Left renal cortex interstitium (tissue), 4 donors: ENCODE measurements at places on chromosomes 13 and 19.

DNA sequence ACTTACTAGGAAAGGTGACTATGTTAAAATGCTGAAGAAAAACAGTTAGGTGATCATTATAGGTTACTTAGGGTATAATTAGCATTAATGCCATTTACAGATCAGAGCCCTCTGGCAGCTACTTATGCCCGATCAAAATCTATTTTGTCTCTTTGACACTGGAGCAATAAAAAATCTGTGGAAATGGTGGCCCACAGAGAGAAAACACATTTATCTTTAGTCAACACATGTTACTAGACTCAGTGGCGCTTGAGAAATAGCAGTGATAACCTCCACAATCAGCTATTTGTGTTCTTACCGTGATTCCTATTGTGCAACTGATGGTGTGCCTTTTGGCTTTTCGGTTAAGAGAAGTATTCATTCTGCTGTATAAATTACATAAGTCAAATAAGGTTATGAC lies 1519.6 kb downstream of the PCDH9 start:
- DNase-seq = no peak

DNA sequence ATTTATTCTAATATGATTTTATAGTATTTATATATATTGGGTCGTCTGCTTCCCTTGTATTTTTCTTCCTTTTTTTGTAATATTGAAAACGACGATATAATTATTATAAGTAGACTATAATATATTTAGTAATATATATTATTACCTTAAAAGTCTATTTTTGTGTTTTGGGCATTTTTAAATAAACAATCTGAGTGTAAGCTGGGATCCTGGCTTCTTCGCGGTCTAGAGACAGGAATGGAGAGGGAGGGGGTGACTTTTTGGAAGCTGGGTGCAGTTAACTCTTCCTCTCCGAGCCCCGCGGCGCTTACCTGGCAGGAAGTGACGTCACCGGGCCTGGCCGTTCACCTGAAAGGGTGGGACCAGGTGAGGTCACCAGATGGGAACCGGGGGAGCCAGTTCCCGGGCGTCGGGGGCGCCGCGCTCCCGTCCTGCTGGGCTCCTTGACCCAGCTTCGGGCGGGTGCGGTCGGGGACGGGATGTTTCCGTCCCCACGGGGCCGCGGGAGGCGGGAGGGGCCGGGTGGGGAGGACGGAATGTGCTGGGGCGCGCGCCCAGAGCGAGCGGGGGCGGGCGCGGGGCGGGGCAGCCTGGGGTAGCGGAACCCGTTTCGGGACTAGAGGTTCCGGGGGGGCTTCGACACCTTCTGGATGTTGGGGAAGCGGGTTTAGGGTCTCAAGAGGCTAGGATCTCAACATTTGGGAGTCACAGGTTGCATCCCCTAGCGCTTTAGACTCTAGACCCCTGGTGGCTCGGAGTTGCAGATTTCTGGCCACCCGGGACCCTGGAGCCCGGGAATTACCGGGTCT lies 2.8 kb downstream of the ZFP36 start:
- DNase-seq = no peak

DNA sequence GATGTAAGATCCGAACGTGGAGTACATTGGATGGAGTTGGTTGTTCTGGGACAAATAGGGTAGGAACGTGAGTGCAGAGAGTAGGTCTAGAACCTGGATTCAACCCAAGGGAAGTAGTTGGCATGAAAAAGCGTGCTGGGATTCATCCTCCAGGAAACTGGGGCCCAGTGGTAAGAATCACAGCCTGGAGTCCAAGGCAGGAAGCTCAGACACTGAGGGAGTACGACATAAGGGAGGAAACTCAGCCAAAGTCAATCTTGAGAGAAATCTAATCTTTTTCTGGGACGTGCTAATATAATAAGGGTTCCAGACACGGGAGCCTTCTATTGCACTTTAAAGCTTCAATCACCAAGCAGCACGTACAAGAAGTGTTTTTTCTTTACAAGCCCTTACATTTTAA lies 46.4 kb downstream of the DLEU7 start:
- no peak for DNase-seq

DNA sequence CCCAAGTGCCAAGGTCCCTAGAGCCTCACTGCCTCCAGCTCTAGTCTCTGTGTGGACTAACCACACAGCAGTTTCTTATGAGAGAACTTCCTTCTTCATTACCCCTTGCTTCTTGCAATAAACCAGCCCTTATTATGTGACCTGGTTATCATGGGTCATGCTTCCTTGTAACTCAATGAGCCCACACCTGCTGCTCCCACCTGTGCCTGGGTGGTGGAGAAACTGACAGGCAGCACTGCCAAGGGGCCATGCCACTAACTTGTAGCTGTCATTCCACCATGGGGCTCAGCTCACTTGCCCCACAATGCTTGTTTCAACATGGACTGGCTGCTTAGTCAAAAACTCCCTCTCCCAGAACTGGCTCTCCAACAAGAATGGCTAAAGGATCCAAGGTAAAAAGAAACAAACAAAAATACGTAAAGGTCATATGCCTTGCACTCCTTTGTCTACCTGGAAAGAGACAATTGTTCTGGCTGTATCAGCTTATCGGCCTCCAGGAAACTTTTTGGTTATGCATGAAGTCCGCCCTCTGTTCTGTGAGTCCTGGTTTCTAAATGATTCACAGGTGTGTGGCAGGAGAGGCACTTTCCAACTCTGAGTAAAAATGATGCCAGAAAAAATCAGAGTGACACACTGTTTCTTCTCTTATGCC lies 446.4 kb downstream of the COG6 start:
- no peak for DNase-seq

DNA sequence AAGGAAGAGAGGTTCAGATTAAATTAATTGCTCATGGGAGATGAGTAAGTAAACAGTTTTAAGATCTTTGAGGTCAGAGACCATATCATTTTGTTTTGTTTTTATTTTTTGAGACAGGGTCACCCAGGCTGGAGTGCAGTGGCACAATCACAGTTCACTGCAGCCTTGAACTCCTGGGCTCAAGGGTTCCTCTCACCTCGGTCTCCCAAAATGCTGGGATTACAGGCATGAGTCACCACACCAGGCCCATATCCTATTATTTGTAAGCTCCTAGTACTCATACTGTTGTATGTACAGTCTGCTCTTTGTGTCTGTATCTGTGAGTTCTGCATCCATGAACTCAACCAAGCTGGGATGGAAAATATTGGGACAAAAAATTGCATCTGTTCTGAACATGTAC lies 6.0 kb upstream of the RASL11A start:
- DNase-seq = no peak

GRCh38 chr13:71864094-71864985 lies 2.7 kb downstream of the DACH1 start:
- no peak for DNase-seq

GRCh38 chr13:31717583-31717982 lies 21.7 kb upstream of the RXFP2 start:
- DNase-seq = no peak

DNA sequence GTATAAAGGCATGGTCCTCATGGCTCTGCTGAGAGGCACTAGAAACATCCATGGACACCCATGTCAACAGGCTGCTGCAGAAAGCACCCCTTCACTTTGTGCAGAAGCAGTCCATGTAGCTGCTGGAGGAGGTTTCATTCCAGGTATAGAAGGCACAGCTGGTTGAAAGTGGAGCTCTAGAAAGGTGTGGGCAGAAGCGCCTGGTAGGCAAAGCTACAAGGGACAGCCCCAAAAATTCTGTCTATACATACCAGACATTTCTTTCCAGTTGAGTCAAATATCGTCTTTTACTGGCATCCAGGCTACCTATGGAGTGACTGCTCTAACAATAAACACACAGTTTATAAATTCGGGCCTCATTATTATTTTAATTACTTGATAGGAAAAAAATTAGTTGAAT lies 129.3 kb downstream of the ENOX1 start:
- no peak for DNase-seq

DNA sequence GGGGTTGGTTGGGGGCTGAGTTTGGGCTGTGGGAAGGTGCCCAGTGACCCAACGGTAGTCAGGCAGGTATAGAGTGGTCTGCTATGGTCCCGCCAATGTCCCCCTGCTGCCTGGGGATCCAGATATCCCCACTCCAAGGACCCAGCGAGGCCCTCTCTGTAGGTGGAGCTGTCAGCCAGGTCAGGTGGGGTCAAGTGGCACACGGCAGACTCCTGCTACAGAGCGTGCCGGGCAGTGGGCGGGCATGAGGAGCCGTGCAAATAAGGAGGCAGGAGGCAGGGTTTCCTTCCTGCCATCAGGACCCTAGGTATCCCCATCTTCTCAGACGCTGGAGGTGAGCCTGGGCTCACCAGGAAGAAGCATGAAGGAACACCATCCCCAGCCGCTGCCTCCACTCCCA lies 14.9 kb downstream of the EVI5L start:
- no peak for DNase-seq

- no peak for DNase-seq
Measured at GRCh38 chr13:109654341-109655205, 131.8 kb downstream of the IRS2 start.

GRCh38 chr19:2332341-2333026 lies 4.0 kb downstream of the SPPL2B start:
- DNase-seq = no peak

- DNase-seq = no peak
Measured at GRCh38 chr13:48630291-48630690, 23.4 kb upstream of the CYSLTR2 start.

- DNase-seq = peak; percentile 76
Measured at GRCh38 chr19:19120308-19121231, 17.7 kb downstream of the TMEM161A start.

DNA sequence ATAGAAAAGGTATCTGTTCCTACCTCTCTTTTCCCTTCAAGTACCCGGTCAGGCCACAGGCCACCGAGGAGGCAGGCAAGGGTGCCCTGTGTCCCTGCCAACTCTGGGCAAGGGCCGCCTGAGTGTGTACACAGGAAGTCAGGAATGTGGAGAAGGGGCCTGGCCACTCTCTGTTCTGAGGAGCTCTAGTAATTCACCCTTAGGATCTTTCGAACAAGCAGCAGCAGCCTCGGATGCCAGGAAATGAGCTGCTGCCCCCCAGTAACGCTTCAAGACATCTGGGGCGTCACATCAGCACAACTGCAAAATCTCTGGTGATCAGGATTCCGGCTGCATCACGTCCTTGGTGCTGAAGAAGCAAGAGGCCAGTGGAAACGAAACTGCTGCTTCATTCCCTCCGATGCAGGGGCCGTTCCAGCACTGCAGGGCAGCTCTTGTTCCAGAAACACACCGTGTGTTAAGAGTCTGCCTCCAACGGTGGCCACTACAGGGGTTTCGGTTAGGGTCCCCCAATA lies 2.0 kb downstream of the RAB20 start:
- DNase-seq = no peak

GRCh38 chr19:35992907-35993765 lies 1.9 kb upstream of the SDHAF1 start:
- no peak for DNase-seq

DNA sequence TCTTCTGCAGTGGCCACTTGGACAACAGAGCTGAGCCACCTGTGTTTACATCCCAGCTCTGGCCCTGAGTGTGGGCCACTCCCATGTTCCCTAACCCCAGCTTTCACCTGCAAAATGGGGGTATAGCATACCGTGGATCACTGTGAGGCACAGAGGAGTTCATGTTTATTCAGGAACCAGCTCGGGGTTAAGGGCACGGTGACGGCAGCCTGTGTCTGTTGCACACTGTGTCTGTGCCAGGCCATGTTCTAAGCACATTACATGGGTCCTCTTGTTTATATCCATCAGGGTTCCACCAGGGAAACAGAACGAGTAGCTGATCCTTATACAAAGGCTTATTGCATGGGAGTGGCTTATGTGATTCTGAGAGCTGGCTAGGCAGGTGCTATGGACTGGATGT lies 14.0 kb upstream of the IGLON5 start:
- DNase-seq = no peak

DNA sequence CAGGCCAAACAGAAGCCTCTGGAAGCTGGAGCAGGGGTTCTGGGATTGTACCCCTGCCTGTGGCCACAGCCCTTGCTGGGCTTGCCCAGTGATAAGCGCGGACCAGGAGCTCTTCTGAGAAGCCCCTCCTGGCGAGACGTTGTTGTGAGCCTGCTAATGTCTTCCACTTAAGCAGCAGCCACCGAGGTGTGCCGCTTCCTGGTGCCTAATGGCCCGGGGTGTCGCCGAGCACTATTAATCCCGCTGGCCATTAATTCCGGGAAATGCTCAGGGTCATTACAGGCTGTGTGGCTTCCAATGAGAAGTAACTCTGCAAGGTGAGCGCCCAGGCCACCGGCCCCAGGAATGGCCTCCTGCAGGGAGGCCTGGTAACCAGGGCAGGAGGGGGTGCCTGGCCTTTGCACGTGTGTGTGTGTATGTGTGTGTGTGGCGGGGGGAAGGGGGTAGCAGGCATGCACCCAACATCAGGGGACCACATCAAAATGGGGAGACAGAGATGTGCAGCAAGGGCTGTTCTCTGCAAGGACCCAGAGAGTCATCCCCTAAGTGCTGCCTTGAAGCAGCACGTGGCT lies 175.0 kb downstream of the URI1 start:
- DNase-seq = peak; percentile 27

- no peak for DNase-seq
Measured at GRCh38 chr13:91946498-91947070, 548.2 kb downstream of the GPC5 start.

DNA sequence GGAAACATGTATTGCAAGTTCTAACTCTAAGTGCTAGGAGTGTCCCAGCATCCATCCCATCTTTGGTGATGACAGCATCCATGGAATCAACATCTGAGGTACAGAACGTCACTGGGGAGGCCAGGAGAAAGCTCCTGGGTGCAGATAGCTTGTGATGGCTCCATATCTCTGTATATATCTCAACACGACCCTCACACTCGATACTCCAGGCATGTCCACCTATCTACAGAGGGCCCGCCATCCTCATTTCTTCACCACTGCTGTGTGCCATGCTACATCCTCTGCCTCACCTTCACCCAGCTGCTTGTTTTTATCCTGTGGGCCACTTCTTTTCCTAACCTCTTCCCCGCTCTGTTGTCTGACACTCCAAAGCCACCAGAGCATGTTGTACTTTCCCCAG lies 100.4 kb upstream of the SERP2 start:
- no peak for DNase-seq

- no peak for DNase-seq
Measured at GRCh38 chr13:99617474-99618255, 116.4 kb downstream of the TM9SF2 start.

- no peak for DNase-seq
Measured at GRCh38 chr19:30344446-30345425, 27.4 kb upstream of the ZNF536 start.
